Smooth muscle cell of trachea (primary cell): ENCODE measurements at places on chromosomes 3 and 15. TPM values are rescaled to one million over a fixed set of nuclear protein-coding genes. Genes with fewer than 3 reads are reported as not detected.

SELENOS gene
- 48.0 and 60.7 TPM in 2 replicates for total RNA-seq

MRPL47 gene
- 22.7 and 38.8 TPM in 2 replicates for total RNA-seq

BMF gene
- total RNA-seq, result 4.8 and 6.4 TPM in 2 replicates

PHLDB2 gene
- 23.4 and 29.6 TPM in 2 replicates for total RNA-seq

SLCO2A1 gene
- not detected in 2 replicates for total RNA-seq

CYP11A1 gene
- total RNA-seq, result 0.83 and 1.0 TPM in 2 replicates

GRM2 gene
- total RNA-seq, result 0.15 and 0.17 TPM in 2 replicates

CRYBG3 gene
- 34.2 and 42.7 TPM in 2 replicates for total RNA-seq

CPN2 gene
- total RNA-seq, result not detected in 2 replicates

ANKRD34C gene
- total RNA-seq, result not detected in 2 replicates

SLC12A1 gene
- not detected in 2 replicates for total RNA-seq

TTLL13 gene
- not detected in 2 replicates for total RNA-seq

SNX22 gene
- 0.50 and 0.58 TPM in 2 replicates for total RNA-seq

ZNF80 gene
- not detected in 2 replicates for total RNA-seq

ELL3 gene
- total RNA-seq, result 3.3 and 7.4 TPM in 2 replicates

SERINC4 gene
- 0.15 TPM in 1 of 2 replicates, not detected in the other for total RNA-seq

POLQ gene
- 0.99 and 6.0 TPM in 2 replicates for total RNA-seq

KLHL40 gene
- total RNA-seq, result not detected in 2 replicates

WDR5B gene
- total RNA-seq, result 6.1 TPM in 2 replicates

GOLGA8G gene
- total RNA-seq, result not detected in 2 replicates

GOLGA6L10 gene
- total RNA-seq, result under 0.01 and 0.44 TPM in 2 replicates

CCDC191 gene
- total RNA-seq, result 2.6 and 4.2 TPM in 2 replicates

CCR2 gene
- not detected in 2 replicates for total RNA-seq

MCF2L2 gene
- total RNA-seq, result 0.15 TPM in 1 of 2 replicates, not detected in the other
